Activated T-cell treated with anti-CD3 and anti-CD28 coated beads, Interleukin-2, amount 50 U/mL, for 48 hours (primary cell): ENCODE measurements at places on chromosomes 2 and 18.

DNA sequence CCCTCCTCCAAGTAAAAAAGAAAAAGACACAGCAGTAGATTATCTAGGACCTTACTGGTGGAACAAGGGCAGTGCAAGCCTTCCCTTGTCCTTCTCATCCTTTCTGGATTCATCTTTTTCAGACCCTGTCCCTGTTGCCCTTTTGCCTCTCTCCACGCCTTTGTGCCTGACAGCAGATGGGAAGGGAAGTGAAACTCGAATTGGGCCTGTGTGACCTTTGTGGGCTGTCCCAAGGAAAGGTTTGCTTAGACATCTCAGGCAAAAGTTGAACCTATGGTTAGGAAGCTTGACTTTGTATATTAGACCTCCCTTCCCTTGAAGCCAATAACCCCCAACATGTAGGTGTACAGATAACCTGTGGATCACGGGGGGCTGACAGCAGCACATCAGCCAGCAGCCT is 185.3 kb downstream of the PRKCE start:
- DNase-seq: no peak

GRCh38 chr2:237314198-237314597 is 99.8 kb downstream of the COL6A3 start:
- no peak for DNase-seq

GRCh38 chr2:191023235-191023679 is 9.3 kb upstream of the STAT1 start:
- DNase-seq: peak; percentile 51

- DNase-seq: no peak
Measured at GRCh38 chr2:236505041-236505440, 64.6 kb upstream of the ACKR3 start.

GRCh38 chr18:22175346-22175745 is 6.0 kb downstream of the GATA6 start:
- DNase-seq: no peak

- no peak for DNase-seq
Measured at GRCh38 chr2:224190234-224190935, 151.3 kb upstream of the SERPINE2 start.

DNA sequence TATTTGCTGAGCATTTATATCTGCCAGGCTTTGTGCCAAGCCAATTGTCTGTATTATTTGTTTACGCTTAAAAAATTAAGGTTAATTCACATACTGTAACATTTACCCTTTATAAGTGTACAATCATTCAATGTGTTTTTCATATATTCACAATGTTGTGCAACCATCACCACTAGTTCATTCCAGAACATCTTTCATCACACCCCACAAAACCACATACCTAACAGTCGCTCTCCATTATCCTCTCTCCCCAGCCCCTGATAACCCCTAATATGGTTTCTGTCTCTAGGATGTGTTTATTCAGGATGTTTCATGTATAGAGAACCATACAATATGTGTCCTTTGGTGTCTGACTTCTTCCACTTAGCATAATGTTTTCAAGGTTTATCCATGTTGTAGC is 234.1 kb downstream of the INSIG2 start:
- DNase-seq: no peak

DNA sequence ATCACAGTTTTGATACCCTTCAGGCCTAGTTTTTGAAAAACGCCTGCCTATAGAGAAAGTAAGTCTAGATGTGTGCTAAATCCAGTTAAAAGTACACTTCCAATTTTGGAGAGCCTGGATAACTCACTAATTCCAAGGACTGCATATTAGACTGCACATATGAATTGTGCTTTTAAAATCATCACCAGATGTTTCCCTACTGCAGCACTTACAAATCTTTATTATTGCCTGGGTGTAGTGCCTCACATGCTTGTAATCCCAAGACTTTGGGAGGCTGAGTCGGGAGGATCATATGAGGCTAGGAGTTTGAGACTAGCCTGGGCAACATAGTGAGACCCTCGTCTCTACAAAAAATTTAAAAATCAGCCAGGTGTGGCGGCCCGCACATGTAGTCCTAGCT is 35.9 kb upstream of the HTR2B start:
- DNase-seq: no peak

DNA sequence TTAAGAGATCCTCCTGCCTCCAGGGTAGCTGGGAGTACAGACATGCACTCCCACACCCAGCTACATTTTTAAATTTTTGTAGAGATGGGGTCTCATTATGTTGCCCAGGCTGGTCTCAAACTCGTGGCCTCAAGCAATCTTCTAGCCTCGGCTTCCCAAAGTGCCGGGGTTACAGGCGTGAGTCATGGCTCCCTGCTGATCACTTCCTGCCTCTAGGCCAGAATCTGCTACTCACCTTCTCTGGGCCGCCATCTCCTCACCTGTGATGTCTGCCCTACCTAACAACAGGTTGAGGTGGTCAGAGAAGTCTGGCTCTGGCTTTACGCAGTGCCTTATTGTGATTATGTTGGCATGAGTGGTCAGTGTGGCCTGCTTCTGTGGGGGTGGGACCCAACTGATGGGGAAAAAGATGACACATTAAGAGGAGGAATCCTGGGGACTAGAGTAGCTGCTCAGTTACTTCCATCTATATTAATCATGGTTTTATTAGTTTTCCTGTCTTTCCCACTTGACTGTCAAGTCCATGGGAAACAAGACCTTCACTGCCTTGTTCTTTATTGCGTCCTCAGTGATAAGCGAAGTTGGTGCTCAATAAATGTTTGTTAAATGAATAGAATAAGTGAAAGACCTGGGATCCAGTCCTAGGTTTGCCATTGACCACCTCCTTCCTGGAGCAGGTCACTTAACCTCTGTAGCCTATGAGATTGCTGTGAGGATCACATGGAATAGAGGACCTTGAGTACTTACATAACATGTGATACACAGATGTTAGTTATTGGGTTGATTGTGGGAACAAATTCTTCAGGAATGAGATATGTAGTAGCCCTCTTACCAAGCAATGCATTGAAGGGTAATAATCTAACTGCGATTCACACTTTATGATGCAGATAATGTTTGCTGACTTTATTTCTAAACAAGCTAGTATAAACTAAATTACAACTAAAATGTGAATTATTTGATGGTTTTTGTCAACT is 15.7 kb downstream of the KCTD1 start:
- no peak for DNase-seq

DNA sequence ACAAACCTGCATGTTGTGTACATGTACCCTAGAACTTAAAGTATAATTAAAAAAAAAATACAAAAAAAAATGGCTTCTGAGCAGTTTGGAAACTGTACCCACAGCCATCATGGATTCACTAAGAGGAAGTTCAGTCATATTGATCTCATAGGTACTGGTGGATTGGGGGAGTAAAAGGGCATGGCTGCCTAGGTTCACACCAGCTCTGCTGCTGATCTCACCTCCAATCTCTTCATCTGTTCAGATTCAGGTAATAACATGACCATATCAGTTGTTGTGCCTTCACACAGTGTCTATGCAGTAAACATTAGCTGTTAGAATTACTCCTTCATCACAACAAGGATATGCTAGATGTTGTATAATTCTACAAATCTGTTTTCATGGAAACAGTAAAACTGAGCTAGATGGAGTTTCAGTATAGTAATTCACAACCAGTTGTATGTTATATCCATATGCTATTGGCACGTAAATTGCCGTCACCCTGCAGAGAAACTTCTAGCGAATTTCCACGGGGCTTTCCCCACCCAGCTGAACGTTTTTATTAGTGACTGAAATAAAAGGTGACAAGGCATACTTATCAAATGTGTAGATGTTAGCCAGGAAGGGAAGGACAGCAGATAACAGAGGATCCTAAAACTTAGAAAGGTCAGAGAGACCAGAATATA is 59.3 kb upstream of the ITM2C start:
- no peak for DNase-seq

GRCh38 chr2:134912361-134912760 is 6.3 kb upstream of the CCNT2 start:
- DNase-seq: no peak

- no peak for DNase-seq
Measured at GRCh38 chr18:35642802-35643201, 61.3 kb downstream of the GALNT1 start.
